ENCODE measurements at places on chromosomes 6 and 20. TPM values are rescaled to one million over a fixed set of nuclear protein-coding genes. Genes with fewer than 3 reads are reported as not detected.

DNA sequence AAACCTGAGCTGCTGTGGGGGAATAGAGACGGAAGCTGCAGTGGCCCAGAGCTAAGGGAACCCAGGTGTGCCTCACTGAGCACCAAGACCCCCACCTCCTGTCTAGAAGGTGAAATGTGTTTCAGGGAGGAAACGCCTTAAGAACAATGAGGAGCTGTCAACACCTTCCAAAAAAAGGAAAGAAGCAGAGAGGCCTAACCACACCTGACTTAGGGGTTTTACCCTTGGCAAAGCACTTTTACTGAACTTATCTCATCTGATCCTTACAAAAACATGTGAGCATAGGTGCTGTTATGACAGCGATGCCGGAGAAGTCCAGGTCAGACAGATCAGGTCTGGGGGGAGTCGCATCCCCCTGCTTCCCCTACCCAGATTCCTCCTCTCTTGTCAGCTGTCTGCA is 16.1 kb upstream of the CDKN1A start:
- no peak for DNase-seq

GRCh38 chr6:130202782-130203181 is 20.0 kb downstream of the SAMD3 start:
- no peak for DNase-seq

GRCh38 chr20:37901240-37901639 is 1.7 kb upstream of the VSTM2L start:
- no peak for DNase-seq

DNA sequence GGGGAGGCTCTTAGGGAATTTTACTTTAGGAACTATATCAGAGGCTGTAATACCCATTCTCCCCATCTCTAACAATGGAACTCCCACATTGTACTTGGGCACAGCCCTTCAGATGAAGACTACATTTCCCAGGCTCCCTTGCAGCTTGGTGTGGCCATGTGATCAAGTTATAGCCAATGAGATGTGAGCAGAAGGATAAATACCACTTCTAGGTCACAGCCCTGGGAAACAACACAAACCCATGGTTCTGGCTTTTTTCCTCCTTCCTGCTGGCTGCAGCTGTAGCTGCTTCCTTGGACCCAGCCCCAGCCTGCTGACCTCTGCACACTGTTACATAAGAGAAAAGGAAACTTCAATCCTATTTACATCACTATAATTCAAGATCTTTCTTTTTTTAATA is 445.9 kb upstream of the JARID2 start:
- no peak for DNase-seq

DNA sequence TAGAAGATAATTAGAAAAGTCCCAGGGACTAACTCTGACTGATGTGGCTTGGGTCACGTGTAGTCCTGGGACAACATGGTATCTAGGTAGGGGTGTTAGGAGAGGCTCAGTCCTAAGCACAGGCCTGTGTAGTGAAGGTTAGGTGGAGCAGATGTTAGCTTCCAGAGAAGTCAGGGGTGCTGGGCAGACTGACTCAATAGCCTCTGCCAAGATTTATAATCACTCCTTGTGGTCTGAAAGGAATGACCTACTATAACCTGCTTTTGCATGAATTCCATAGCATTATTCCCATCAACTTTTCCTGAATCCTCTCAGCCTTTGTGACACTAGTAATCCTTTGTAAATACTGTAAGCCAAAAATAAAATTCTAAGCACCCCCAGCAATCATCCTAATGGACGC is 10.2 kb upstream of the PEX7 start:
- DNase-seq = no peak

Gene RSPO3
- total RNA-seq = not detected

Gene STMND1
- total RNA-seq = not detected

Gene TCF15
- not detected for total RNA-seq

Gene PGC
- not detected for total RNA-seq

Gene HCK
- total RNA-seq = 1.0 TPM

Measured in CD4-positive, alpha-beta T cell (primary cell).